Ascending aorta (tissue), 2 donors: ENCODE measurements at places on chromosomes 3 and 15. TPM values are rescaled to one million over a fixed set of nuclear protein-coding genes. Genes with fewer than 3 reads are reported as not detected.

DNA sequence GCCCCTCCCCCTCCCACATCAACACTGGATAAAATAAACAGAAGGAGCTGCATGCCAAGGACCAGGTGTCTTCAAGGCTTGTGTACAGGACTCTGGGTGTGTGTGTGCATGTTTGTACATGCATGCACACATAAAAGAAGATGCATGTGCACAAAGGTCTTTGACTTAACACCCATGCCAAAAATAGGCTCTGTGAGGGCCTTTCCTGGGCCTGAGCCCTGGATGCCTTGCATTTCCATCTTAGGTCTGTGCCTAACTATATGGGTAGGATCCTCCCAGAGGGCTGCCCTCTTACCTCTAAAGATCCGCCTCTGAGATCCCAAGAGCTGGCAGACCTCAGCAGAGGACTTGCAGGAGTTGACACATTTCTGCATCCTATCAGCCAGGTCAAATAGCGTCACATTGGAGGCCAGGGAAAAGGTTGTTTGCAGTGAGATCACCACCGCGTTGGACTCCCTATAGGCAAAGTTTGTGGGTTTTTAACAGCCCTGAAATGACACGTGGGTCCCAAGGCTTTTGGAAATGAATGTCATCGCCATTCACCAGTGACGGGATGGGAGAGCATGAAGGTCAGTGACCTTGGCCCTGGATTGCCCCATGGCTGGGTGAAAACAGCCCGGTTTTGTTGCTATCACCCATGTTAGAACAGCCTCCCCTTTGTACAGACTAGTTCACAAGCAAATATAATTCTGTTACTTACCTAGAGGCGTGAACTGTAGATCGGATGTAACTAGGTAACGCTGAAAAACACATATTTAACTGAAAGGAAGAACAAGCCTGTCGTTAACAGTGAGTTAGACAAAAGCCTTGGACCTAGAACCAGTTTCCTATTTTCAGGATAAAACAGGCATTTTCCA lies 54.0 kb downstream of the HEG1 start:
- H3K4me1 ChIP-seq: no peaks in the 10 kb centered on the region
- no peak for DNase-seq
- no peak overlapping the region for H3K27ac ChIP-seq

DNA sequence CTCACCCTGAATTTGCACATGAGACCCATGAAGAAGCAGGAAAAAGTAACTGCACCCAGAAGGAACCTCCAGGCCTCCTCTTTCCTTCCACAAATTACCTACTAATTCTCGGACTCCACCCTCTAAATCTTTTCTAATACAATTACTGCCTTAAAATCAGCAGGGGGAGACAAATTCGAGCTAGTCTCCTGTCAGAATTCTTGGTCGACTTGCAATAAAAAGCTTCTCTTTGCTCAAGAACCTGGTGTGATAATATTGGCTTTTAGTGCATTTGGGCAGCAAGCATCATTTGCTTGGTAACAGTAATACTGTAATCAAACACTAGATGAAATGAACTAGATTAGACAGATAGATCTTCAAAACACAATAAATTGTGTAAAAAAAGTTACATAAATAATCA lies 281.9 kb downstream of the RAP2B start:
- no peaks in the 10 kb centered on the region for H3K27me3 ChIP-seq
- no peaks in the 10 kb centered on the region for H3K4me1 ChIP-seq
- H3K36me3 ChIP-seq: no peaks in the 10 kb centered on the region

GRCh38 chr3:99774467-99774866 lies 43.2 kb upstream of the CMSS1 start:
- H3K36me3 ChIP-seq: no peaks in the 10 kb centered on the region
- DNase-seq: no peak
- no peak overlapping the region for H3K4me3 ChIP-seq
- no peaks in the 10 kb centered on the region for H3K4me1 ChIP-seq
- H3K27ac ChIP-seq: peak overlapping the region; percentile 45
- H3K27me3 ChIP-seq: no peaks in the 10 kb centered on the region

GRCh38 chr15:71281256-71281655 lies 166.0 kb downstream of the THSD4 start:
- DNase-seq: no peak
- H3K36me3 ChIP-seq: no peaks in the 10 kb centered on the region
- no peaks in the 10 kb centered on the region for H3K27me3 ChIP-seq
- no peaks in the 10 kb centered on the region for H3K4me1 ChIP-seq

GRCh38 chr15:49406352-49407118 lies 16.5 kb upstream of the FGF7 start:
- no peaks in the 10 kb centered on the region for H3K36me3 ChIP-seq
- H3K4me3 ChIP-seq: no peak overlapping the region
- no peaks in the 10 kb centered on the region for H3K27me3 ChIP-seq
- no peaks in the 10 kb centered on the region for H3K4me1 ChIP-seq

- H3K27me3 ChIP-seq: no peaks in the 10 kb centered on the region
- H3K27ac ChIP-seq: no peak overlapping the region
- H3K4me1 ChIP-seq: peaks cover 6% of the 10 kb centered on the region
- H3K36me3 ChIP-seq: no peaks in the 10 kb centered on the region
- no peak overlapping the region for H3K4me3 ChIP-seq
- DNase-seq: no peak
Observed at GRCh38 chr3:67389176-67389575, 265.2 kb downstream of the SUCLG2 start.

- H3K27me3 ChIP-seq: no peaks in the 10 kb centered on the region
- H3K4me3 ChIP-seq: no peak overlapping the region
- peaks cover 22% of the 10 kb centered on the region for H3K4me1 ChIP-seq
- DNase-seq: no peak
Observed at GRCh38 chr3:11436775-11437174, 164.6 kb downstream of the ATG7 start.

DNA sequence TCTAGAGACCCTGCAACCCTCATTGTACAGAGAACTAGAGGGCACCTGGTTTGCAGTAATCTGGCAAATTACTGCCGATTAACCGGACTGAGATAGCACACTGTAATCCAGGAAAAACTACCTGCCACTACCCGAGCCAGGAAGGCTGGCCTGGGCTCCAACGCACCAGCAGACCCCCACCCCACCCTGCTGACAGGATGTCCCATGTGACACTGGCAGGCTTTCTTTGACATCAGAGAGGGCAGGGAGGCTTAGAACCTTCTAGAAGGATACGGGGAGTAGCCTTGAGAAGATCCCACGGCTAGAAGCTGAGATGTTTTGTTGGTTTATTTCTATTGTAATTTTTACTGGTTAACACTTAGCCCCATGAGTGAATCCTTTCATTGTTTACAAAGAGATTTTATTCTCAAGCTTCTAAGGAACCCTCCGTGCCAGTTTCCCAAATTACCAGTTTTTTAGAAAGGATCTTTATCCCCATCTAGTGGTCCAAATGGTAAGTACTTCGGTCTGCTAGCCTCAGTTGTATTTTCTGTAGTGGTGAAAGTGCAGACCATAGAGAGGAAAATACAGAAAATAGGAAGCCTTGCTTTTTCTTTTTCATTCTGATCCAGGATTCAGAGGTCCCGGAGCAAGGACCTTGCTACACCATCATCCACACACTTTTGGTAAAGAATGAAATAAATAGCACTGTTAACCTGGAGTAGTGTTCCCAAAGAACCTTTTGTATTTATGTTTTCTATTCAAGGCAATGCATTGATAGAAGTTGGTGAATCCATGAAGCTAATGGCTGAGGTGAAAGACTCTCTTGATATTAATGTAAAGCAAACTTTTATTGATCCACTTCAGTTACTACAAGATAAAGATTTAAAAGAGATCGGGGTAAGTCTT lies 81.9 kb upstream of the ADAMTSL3 start:
- H3K36me3 ChIP-seq: no peaks in the 10 kb centered on the region
- no peak for DNase-seq
- H3K4me3 ChIP-seq: no peak overlapping the region
- H3K27ac ChIP-seq: no peak overlapping the region

GPR15 gene
- not detected for total RNA-seq

MCTP2 gene
- 25.5 TPM for total RNA-seq

XYLB gene
- 0.43 TPM for total RNA-seq
